NCI-H1092 treated with DMSO at 0.1 percent for 48 hours (cell line): ENCODE measurements at places on chromosomes 3 and 15.

GRCh38 chr3:146948186-146948585 lies 343.0 kb upstream of the PLSCR5 start:
- no peak for DNase-seq

DNA sequence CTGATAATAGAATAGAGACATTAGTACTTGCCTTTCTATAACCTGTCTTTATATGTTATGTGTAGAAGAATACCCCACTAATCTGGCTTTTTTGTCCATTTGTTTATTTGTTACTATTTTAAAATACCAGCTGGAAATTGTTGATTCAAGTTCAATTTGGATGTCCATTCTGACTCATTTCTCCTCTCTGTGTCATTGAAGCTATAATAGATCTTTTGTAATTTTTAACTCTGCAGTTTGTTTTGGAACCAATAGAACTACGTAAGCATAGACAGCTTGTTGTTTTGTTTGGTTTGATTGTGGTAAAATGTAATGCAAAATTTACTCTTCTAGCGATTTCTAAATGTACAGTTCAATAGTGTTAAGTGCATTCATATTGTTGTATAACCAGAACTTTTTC lies 390.4 kb downstream of the ZIC1 start:
- DNase-seq: no peak

GRCh38 chr3:107985496-107985895 lies 105.3 kb downstream of the CD47 start:
- DNase-seq: no peak

DNA sequence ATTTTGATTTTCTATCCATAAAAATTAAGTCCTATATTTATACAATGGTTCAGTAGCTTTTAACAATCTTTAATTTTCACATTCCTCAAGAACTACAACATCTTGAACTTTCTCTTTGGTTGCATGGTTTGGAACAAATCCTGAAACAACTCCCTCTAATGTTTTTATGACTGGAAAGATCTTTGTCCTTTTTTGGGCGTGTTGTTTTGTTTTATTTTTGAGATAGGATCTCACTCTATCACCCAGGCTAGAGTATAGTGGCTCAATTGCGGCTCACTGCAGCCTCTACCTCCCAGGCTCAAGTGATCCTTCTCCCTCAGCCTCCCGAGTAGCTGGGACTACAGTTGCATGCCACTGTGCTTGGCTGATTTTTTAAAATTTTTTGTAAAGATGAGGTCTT lies 4.0 kb downstream of the STX19 start:
- no peak for DNase-seq

GRCh38 chr3:136350132-136350531 lies 100.0 kb downstream of the PCCB start:
- DNase-seq: no peak

- DNase-seq: no peak
Measured at GRCh38 chr15:61671736-61672135, 388.5 kb downstream of the VPS13C start.

- DNase-seq: peak; percentile 65
Measured at GRCh38 chr3:28575746-28576613, 227.4 kb upstream of the AZI2 start.

- DNase-seq: no peak
Measured at GRCh38 chr3:28856796-28857195, 424.1 kb upstream of the RBMS3 start.

GRCh38 chr3:50302095-50303012 lies 1.0 kb downstream of the HYAL1 start:
- DNase-seq: no peak

DNA sequence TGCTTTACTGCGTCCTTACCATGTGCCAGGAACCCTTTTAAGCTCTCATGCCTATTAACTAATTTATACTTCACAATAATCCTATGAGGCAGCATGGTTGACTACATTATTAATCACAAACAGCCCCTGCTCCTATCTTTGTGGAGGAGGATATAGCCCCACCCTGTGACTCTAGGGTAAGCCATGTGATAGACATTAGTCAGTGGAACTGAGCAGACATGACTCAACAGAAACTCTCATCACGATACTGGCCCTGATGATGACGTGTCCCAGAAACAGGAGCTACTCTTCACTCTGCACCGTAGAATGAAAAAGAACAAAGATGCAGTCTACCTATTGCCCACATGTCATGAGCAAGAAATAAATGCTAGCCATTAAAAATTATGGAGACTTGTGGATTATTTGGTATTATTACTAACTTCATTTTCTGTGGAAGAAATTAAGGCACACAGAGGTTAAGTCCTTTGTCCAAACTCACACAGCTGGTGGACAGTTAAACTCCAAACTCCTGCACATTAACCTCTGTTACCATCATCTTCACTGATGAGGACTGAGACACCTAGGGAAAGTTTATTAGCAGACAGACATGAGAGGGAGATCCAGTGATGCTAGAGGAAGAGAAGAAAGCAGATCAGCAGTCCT lies 51.2 kb downstream of the CFAP20DC start:
- no peak for DNase-seq

- no peak for DNase-seq
Measured at GRCh38 chr3:45272032-45272810, 46.1 kb upstream of the TMEM158 start.

DNA sequence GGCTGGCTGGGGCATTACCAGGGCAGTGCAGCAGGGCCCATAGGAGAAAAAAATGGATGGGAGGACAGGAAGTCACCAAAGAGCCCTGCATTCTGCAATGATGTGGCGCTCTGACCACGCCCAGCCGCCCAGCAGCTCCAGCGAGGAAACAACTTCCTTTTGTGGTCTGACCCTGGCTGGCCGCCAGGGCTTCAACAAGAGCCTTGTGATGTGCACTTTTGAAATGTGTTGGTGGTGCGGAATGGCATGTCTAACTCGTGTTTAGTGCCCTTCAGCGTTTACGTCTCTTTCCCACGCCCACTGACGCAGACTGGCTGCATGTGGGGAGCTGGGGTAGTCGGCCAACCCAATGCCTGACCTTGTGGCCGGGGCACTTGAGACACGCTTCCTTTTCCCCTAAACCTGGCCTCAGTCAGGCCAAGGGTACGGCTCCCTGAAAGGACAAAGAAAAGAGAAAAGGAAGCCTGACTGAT lies 81.9 kb upstream of the CTNNB1 start:
- DNase-seq: no peak

- DNase-seq: no peak
Measured at GRCh38 chr3:45317710-45318109, 70.7 kb upstream of the LARS2 start.

GRCh38 chr3:124299831-124300230 lies 307.9 kb upstream of the ROPN1 start:
- DNase-seq: no peak

GRCh38 chr15:71080705-71081104 lies 34.6 kb upstream of the THSD4 start:
- no peak for DNase-seq

DNA sequence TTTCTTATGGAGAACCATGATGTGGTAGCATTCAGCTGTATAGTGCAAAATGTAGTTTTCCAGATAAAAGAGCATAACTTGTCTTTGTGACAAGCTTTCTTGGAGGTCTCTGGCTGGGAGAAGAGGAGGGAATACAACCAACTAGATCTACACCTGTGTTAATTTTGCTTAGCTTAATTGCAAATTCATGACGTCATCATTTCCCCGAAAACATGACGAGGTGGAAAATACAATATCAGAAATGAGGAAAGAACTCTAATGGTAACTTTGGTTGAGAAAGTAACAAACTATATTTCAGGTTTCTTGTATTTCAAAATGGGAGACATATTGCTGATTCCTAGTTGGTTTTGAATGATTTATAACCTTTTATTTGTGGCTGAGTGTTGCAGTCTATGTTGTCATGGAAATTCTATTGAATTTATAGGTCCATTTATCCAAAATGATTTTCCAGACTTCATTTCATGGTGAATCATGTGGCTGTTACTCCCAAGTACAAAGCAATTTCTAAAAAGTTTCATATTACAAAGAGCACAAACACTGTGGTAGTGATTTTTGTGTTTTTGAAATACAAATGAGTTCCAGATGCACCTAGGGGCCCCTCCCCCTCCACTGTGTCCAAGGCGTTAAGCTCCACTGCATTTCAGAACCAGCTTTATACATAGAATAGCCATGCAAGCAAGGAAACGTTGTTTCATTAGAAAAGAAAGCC lies 307.2 kb downstream of the FEZF2 start:
- DNase-seq: no peak

DNA sequence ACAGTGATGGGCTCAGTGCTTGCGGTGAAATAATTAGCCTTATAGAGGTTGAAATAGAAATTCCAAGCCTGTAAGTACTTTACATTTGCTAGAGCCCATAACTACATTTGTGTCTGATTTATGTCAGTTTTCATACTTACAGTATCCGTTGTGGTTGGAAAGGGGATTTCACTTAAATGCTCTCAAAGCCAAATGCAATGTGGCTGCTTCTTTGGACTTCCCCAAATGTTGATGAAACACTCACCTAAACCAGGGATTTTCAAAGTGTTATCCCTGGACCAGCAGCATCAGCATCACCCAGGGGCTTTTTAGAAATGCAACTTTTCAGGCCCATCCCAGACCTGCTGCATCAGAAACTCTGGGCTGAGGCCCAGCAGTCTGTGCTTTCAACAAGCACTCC lies 378.7 kb downstream of the MCTP2 start:
- DNase-seq: no peak

GRCh38 chr15:55518641-55519040 lies 10.6 kb upstream of the DNAAF4 start:
- no peak for DNase-seq

GRCh38 chr3:101388706-101389105 lies 68.3 kb upstream of the IMPG2 start:
- DNase-seq: no peak

- DNase-seq: no peak
Measured at GRCh38 chr3:193851941-193852674, 259.1 kb downstream of the OPA1 start.

- DNase-seq: no peak
Measured at GRCh38 chr15:49718846-49719245, 98.0 kb downstream of the DTWD1 start.

GRCh38 chr15:51783967-51784366 lies 32.6 kb downstream of the TMOD2 start:
- DNase-seq: no peak

GRCh38 chr3:106114848-106115247 lies 246.0 kb upstream of the CBLB start:
- no peak for DNase-seq

DNA sequence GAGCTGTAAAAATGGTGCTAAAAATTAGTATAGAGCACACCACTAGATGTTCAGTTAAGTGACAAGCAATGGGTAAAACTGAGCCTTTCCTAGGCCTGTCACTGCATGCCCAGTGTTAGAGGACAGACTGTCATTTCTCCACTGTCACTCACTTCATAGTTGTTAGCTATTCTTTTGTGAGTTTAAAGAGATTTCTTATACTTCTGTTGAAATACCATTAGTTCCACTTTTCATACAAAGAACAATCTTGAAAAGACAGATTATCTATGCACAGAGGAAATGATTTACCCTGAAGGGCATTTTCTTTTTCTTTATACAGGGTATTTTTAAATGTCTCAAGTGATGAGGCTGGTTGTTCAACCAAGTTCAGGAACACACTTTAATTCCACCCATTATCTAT lies 28.3 kb upstream of the CHMP2B start:
- no peak for DNase-seq

GRCh38 chr3:34361921-34362320 lies 563.5 kb downstream of the PDCD6IP start:
- no peak for DNase-seq

DNA sequence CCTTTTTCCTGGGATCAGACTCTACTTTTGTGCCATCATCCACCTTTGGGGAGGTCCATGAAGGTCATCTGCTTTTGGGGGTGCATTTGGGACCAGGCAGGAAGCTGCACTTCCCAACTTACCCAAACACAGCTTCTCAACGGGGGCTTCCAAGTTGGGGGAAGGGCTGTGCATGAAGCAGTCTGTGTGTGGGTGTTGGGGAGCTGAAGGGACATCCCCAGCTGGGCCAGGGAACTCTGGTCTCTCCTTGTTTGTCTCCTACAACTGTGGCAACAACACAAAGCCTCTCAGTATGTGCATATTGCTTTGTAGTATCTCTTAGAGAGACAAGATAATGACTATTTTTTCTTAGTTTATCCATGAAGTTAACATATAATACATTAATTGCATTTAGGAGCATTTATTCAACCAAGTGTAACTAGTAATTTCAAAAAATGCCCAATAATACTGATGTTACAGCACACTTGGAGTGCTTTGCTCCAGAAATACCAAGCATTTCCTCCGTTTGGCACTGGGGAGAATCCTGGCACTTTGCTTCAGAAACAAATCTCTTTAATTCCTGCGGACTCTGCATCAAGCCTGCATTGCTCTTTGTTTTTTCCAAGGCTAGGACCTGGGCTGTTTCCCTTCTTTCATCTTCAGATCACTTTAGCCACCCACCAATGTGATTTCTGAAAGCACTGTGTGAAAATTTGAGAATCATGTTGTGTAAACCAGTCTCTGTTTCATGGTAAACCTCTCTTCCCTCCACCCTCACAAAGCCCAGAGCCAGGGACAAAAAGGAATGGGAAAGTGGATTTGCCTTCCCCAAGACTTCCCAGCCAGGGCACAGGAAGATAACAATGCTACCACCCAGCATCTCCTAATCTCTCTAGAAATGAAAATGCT lies 126.2 kb upstream of the PFN2 start:
- DNase-seq: no peak

DNA sequence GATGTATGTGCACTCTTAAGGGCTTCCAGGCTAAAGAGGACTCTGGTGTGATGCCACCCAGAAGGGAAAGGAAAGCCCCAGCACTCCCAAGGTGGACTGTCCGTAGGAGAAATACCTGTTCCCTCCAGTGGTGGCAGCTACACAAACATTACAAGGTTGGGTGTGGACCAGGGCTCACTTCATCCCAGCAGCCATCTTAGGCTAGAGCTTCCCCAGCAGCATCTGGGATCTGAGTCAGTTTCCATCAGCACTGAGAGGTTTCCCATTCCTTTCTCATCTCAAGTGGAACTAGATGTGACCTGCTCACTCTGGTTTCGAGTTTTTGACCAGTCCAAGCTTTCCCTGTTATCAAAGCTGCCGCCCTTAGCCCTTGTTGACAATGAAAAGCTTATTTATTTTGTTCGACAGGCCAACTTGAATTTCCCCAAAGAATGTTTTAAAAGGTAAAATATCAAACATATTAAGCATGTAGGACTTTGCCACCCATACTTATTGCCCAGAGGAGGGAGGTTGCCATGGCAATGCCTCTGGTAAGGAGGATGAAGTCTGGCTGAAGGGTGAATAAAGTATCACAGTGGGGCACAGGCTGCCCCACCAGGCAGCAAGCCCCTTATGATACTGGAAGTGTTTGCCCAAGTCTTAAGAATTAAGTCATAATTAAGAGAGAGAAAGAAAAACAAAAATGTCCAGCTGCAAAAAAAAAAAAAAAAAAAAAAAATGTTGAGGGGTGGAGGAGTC lies 28.9 kb downstream of the CLDN18 start:
- no peak for DNase-seq
